Dermis microvascular lymphatic vessel endothelial cell (primary cell): ENCODE measurements at places on chromosomes 6 and 20. TPM values are rescaled to one million over a fixed set of nuclear protein-coding genes. Genes with fewer than 3 reads are reported as not detected.
A peak's percentile ranks its signal among the peaks of the same experiment; 100 is the strongest.

The ADGRG6 gene
- total RNA-seq, result 3.3 and 7.6 TPM in 2 replicates

- no peak for DNase-seq
Observed at GRCh38 chr6:11767978-11768756, 10.4 kb downstream of the ADTRP start.

The VWA7 gene
- total RNA-seq, result under 0.01 and 0.13 TPM in 2 replicates

The PLEKHG1 gene
- 19.8 and 26.3 TPM in 2 replicates for total RNA-seq

The AKAP12 gene
- 314 and 444 TPM in 2 replicates for total RNA-seq

The ISM1 gene
- under 0.01 TPM in 1 of 2 replicates, not detected in the other for total RNA-seq

DNA sequence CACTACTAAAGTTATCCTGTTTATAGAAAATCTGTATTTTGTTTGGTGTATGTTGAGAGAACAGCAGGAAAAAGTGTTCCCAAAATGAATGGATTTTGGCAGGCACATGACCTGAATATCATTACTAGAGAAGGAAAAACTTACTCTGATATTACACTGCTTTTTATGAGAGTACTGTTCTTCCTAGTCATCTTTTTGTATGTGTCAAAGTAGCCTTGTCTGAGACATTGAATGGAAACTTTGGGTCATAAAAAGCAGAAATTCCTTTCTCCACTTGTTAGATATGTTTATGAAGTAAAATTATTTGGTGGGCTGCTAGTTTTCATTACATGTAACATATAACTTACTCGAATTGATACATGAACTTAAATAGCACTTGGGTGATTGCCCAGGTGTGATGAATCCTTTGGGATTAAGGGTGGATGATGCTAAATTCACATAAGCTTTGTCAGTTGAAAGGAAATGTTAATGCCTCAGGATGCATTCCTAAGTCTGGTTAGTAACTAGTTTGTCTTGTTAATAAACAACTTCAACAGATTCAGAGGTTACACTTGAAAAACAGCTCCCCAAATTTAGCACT, 206.7 kb downstream of the CENPW start:
- DNase-seq, result no peak

DNA sequence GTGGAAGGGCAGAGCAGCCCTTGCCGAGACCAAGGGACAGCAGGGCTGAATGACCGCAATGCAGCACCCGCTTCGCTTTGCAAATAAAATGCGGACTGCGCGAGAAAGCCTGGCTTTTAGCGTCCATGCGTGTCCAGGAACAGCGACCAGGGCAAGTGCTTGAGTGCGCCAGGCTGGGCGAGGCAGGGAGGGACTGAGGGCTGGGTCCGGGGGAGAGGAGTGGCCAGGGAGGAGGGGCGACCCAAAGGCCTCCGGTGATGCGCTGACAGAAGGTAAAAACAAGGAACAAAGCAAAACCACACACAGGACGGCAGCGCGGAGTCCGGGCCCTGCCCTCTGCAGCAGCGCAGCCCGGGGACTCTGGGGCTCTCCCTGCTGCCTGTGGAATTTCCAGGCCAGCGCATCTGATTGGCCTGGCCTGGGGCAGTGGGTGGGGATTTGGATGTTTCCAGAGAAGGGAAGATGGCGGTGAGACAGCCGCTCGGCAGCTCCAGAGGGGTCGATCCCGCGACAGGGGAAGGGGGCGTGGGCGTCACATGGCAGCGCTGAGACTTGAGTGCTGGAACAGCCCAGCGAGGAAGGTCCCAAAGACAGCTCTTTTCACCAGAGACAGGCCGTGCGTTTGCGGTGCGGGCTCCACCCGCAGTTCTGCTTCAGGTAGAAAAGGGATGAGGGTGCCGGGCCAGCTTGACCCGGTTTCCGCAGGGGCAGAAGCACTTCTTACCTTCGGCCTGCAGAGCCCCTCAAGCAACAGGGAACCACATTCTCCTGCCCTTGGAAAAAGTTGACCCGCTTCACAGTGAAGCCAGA, 51.8 kb downstream of the SSR1 start:
- peak; percentile 90 for DNase-seq

The MACROD2 gene
- total RNA-seq, result 0.13 and 0.25 TPM in 2 replicates

DNA sequence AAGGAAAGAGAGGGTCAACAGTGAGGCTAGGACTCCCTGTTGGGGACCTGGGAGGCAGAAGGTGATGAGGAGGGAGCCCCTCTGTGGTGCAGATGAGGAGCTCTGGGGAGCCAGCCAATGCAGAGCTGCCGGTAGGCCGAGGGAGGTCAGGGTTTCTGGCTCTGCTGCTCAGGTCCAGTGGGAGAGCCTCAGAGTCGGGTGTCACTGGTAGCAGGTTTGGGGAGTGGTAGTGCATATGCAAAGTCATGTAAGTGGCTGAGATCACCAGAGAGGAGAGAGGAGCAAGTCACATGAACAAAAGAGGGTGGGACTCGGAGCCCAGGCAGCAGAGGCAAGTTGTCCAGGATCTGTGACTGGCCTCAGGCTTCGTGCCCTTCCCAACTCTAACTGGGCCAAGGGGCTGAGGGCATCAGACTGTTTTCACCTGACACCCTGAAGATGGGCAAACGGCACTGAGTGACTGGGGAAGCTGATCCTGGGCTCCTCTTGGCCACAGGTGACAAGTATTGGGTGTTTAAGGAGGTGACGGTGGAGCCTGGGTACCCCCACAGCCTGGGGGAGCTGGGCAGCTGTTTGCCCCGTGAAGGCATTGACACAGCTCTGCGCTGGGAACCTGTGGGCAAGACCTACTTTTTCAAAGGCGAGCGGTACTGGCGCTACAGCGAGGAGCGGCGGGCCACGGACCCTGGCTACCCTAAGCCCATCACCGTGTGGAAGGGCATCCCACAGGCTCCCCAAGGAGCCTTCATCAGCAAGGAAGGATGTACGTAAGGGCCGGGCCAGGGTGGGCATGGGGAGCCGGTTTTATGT, 6.6 kb downstream of the MMP24OS start:
- DNase-seq, result no peak

DNA sequence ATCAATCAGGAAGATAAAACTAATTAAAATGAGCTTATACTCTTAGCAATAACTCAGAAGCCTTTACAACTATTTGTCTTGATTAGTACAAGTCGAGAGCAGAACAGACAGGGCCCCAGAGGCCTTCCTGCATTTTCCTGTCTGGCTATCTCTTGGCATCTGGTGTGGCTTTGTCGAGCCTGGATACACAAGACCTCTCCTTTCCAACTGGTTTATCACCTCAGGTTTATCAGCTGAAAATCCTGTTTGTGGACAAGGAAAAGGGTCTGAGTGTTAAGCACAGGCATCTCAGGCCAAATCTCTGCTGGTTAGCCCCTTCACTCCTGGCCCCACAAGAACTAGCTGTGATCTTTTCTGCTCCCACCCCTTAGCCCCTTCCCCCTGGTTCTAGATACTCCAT, 32.6 kb downstream of the BAK1 start:
- no peak for DNase-seq

DNA sequence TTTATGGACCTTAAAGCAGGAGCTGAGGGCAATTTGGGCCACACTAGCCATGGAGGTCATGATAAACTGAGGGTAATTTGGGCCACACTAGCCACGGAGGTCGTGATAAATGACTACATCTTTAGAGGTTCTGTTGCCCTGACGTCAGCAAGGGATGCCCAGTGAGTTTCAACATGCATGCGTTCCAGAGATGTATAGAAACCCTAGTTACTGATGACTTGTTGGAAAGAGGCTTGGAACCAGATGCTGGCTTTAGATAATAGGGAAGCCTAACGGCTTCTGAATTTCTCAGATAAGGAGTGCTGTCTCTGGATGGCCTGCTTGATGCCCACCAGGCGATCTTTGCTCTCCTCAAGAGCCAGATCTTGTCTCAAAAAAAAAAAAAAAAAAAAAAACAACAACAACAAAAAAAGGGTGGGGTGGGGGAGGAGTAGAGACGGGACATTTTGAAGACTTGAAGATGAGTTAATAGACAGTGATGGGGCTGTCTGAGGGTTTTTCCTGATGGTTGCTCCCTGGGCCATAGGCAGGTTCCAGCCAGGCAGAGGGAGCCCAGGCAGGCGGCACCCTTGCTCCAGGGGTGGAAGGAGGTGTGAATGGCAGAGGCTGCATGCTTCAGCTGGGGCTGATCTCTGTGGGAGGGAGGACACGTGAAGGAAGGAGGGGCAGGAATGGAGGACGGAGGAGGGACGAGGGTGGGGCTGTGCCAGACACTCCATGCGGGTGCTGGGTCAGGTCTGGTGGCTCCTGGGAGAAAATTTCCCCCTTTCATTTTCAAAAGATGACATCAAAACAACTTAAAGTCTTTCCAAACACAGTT, 27.0 kb upstream of the FRMD1 start:
- no peak for DNase-seq

The HMGA1 gene
- total RNA-seq, result 45.8 and 82.8 TPM in 2 replicates

The SNAP25 gene
- total RNA-seq, result under 0.01 TPM in 1 of 2 replicates, not detected in the other

DNA sequence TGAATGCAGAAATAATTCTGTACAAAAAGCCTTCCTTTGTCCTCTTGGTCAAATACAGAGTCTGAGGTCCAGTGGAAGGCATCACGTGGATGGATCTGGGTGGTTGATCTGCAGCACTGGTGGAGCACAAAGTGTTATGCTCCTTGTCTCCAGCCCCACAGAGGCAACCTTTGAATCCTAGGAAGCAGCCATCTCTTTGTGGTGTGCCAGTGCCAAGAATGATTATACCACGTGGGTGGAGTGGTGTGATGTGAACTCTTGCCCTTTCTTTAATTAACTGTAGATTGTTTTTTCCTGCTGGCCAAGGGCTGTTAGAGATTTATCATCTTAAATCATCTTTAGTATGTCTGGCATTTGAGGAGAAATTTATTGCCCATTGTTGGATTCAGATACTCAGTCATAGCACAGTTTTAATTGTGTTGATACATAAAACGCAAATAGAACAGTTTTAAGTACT, 31.1 kb downstream of the NCOA7 start:
- DNase-seq, result peak; percentile 59

GRCh38 chr6:142725024-142725770, 219.8 kb downstream of the HIVEP2 start:
- DNase-seq, result no peak

DNA sequence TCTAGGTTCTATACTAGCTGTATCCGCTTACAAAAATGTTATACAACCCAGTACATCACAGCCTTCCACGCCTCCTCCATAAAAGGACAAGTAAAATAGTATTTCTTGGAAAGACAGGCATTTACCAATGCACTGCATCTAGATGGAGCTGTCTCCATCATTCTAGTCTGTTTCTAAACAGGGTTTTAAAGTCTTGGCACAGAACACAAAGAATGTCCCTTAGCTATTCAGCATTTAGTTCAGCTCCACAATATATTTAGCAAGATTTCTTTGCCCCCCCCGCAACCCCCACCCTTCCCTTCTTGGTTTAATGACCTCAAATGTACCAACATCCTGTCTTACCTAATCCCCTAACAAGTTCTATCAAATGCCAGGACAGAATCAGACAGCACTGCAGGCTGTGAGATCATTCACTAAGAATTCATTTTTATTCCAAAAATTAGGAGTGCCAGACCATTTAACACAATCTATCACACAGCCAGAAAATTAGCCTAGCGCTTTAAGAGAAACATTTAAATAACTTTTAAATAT, 198.6 kb downstream of the BACH2 start:
- peak; percentile 12 for DNase-seq

GRCh38 chr6:166333172-166333995, 9.0 kb downstream of the SFT2D1 start:
- DNase-seq, result no peak

DNA sequence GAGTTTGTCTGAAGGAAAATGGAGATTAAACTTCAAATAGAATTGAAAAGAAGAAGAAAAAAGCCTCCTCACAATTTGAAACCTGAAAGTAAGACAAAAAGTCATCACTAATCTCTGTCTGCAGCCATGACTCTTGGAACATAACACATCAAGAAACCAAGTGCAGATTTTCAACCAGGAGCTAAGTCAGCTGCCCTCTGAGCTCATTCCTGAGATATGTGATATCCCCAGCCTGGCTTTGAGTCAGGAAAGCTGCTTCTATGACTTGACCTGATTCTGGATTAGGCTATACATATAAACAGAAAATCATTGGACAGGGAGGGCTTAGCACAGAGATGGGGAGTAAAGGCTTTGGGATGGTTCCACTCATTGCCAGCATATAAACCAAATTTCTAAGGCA, 891.4 kb downstream of the TFAP2A start:
- DNase-seq, result peak; percentile 67

- no peak for DNase-seq
Observed at GRCh38 chr6:6218759-6219085, 101.7 kb downstream of the F13A1 start.

GRCh38 chr6:119344306-119344705, 5.3 kb downstream of the MAN1A1 start:
- DNase-seq, result no peak

DNA sequence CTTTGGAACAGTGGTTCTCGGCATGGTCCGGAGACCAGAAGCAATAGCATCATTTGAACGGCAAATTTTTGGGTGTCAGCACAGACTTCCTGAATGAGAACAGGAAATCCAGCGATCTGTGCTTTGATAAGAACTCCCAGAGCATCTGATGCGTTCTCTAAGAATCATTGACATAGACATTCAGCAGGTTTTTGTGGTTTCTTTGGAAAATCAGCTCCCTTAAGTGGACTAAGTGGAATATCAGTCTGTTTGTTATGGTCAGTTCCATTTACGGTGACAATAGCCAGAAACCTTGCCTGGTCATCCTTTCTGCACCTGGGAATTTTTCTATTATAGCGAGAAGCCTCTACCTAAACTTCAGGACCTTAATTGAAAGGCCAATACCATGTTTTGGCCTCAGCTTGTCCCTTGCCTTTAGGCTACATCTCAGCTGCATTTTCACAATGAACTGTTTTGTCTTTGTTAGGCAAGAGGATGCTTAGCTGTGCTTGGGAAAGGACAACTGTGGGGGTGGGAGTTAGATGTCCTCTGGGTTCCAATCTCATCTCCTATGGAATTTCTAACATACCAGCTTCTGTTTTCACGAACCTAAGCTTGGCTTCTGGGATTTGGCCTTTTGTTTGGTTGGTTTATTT, 299.7 kb downstream of the CDKAL1 start:
- no peak for DNase-seq

DNA sequence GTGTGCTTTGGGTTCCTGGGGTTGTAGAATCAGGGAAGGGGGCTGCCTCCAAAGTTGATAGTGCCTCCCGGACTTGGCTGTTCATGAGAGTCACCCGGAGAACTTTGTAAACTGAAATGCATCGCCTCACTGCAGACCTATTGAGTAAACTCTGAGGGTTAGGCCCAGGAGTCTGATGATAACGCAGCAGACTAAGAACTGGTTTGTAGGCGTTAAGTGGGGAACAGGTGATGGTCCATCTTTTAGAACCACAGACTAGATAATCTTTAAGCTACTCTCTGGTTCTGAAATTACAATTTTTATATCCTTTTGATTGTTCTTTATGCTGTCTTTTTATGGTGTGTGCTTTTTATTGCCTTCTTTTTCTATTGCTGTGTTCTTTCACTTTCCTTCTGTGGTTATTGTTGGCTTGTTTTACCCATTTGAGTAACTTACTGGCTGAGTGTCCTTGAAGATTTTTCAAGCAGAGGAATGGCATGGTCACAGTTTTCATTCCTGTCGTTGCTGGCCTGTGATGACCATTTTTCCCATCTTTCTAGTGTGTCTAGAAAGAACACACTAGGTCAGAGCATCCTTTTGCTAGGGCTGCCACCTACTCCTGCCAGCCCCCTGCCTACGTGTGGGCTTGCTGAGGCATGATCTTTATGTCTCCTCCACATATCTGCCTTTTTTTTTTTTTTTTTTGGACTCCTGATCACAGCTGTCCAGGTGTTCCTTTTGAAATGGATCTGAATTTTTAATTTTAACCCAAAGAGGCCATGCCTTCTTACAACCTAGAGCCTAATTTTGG, 30.9 kb downstream of the LRRC1 start:
- DNase-seq, result no peak

The RBPJL gene
- not detected in 2 replicates for total RNA-seq

The TTBK1 gene
- not detected in 2 replicates for total RNA-seq
